ENCODE measurements at places on chromosomes 13 and 19. TPM values are rescaled to one million over a fixed set of nuclear protein-coding genes. Genes with fewer than 3 reads are reported as not detected.

DNA sequence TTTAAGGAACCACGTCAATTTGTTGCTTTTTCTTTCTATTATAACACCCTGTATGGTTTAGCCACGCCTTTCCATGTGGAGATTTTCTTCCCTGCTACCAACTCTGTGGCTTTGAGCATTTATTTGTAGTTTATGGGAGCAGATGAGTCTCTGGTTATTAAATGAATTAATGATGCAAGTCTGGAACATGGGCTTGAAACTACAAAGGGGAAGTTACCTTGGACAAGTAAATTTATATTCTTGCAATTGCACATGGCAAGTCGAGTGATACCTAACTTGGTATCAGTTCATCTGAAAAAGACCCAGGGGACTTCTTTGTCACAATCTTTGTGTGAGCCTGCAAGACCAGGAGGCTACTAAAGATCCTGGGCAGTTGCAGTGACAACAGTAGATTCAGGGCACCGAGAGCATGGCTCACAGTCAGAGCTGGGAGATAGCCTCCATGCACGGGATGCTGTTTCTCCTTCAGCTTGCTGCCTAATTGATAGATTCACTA, 24.4 kb downstream of the B3GLCT start:
- DNase-seq: no peak

The PSG1 gene
- total RNA-seq: not detected

- DNase-seq: no peak
Measured at GRCh38 chr19:52722062-52723003, 12.5 kb downstream of the ZNF611 start.

DNA sequence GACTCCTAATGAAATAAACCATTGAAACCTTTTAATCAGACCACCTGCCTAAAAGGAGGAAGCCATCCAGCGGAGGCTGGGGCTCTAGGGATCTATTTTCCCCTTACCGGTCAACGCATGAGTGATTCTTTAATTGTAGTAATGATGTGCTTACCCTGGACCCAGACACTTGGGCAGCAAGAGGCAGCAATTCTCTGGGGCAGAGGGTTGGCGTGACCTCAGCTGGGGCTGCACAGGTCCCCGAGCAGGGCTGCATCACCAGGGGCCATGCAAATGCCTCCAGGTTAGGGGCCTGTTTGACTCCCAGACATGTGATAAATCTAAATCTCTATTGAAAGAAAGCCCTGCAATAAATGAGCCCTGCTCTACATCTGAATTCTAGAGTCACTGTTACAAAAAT, 194.2 kb upstream of the TSHZ3 start:
- no peak for DNase-seq

The HIF3A gene
- 87.7 TPM for total RNA-seq

GRCh38 chr13:109152311-109152820, 523.0 kb downstream of the MYO16 start:
- no peak for DNase-seq
